ENCODE measurements at places on chromosomes 12 and 14. TPM values are rescaled to one million over a fixed set of nuclear protein-coding genes. Genes with fewer than 3 reads are reported as not detected.

Gene FOXN4
- total RNA-seq = not detected

Gene GARIN6
- total RNA-seq = not detected

Gene TCTN1
- total RNA-seq = 23.7 TPM

Gene KRT82
- total RNA-seq = not detected

Gene C12orf75
- total RNA-seq = 2.7 TPM

Gene LRTM2
- total RNA-seq = not detected

Gene GALNT16
- 56.8 TPM for total RNA-seq

Gene RDH16
- total RNA-seq = not detected

Gene MAGOHB
- 6.2 TPM for total RNA-seq

Gene GDF3
- total RNA-seq = not detected

Gene ARMH4
- total RNA-seq = 3.4 TPM

Gene BMP4
- total RNA-seq = 17.9 TPM

Gene RPL10L
- not detected for total RNA-seq

Gene TAS2R50
- 1.2 TPM for total RNA-seq

Gene SAMD4A
- 74.5 TPM for total RNA-seq

Gene RASSF9
- total RNA-seq = 2.9 TPM

Gene TAS2R20
- total RNA-seq = 0.24 TPM

Gene IFI27L2
- 42.9 TPM for total RNA-seq

Gene ZC3H14
- total RNA-seq = 59.9 TPM

Gene EML1
- 28.3 TPM for total RNA-seq

Gene TMEM229B
- 1.3 TPM for total RNA-seq

Gene NUAK1
- total RNA-seq = 16.9 TPM

Gene TMTC3
- 9.9 TPM for total RNA-seq

Gene PRPF40B
- total RNA-seq = 16.0 TPM

Gene PTPRR
- 0.51 TPM for total RNA-seq

Gene NANOG
- not detected for total RNA-seq

Gene CISTR
- 3.7 TPM for total RNA-seq

Gene KCNH5
- 1.3 TPM for total RNA-seq

Gene OXA1L
- 93.0 TPM for total RNA-seq

Gene PIWIL1
- total RNA-seq = not detected

Gene TMBIM6
- total RNA-seq = 248 TPM

Gene WDHD1
- total RNA-seq = 0.94 TPM

Gene TEX52
- not detected for total RNA-seq

Gene GPR162
- total RNA-seq = 0.44 TPM

Gene SDR9C7
- total RNA-seq = not detected

Gene TSPAN19
- not detected for total RNA-seq
